ENCODE measurements at places on chromosomes 2 and 18.

DNA sequence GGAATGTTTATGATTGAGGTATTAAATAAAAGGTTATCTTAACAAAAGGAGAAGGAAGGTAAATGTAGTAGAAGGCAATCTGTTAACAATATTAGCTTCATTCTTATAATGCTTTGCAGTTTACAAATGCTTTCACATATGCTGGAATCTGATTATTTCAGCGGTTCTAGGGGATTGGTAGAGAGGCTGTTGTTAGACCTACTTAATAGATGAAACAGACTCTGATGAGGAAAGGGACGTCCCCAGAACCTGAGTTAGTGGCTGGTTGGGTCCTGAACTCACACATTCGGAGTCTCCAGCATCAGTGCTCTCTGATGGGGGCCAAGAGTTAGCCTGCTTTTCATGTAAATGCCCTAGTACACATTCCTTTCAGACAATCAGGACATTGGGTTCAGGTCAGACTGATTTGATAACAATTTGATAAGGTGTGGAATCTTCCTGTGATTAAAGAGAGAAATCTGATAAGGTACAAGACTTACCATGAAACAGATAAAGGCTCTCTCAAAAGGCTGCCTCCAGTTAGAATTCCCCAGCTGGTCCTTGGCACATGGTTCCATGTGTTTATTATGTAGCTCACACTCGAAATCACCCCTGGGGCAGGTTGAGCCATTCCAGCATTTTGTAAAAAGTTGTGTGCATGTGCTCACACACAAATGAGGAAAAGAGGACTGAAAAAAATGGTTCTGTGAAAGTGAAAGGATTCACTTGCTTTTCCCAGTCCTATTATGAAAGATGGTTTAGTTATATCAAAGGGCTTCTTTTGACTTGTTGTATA lies 103.1 kb downstream of the GPD2 start:
- DNase-seq: no peak

DNA sequence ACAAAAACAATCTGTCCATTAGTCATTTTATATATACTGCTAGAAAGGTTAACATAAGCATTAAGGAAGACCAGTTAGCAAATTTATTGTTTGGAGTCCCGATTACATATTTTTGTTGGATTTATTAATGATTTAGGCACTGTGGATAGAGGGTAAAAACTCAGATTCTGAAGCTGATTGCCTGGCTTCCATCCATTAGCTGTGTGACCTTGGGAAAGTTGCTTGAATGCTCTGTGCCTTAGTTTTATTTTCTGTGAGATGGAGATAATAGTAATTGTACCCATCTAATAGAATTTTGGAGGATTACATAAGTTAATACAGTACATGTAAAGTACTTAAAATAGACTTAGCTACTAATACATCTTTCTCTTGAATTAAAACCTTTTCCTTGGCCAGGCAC lies 36.3 kb upstream of the NEMP2 start:
- DNase-seq: no peak

DNA sequence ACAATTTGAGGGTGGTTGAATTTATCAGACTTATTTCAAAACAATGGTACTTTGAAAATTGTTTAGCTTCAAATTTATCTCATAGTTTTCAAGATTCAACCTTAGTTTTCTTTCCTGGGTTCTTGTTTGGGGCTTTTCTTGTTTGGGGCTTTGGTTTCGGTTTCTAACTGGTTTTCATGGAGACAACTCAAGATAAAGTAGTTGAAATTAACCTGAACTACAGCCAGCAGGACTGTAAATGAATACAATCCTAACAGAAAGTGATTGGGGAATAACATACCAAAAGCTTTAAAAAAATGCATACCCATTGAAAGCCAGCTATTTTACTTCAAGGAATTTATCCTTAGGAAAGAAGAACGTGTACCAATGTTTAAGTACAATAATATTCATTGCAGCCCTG lies 133.5 kb upstream of the SLC14A2 start:
- DNase-seq: no peak

- peak; percentile 24 for DNase-seq
Observed at GRCh38 chr2:120522151-120522751, 176.3 kb downstream of the INHBB start.

- DNase-seq: peak; percentile 40
Observed at GRCh38 chr2:241540771-241541561, 17.6 kb upstream of the BOK start.

DNA sequence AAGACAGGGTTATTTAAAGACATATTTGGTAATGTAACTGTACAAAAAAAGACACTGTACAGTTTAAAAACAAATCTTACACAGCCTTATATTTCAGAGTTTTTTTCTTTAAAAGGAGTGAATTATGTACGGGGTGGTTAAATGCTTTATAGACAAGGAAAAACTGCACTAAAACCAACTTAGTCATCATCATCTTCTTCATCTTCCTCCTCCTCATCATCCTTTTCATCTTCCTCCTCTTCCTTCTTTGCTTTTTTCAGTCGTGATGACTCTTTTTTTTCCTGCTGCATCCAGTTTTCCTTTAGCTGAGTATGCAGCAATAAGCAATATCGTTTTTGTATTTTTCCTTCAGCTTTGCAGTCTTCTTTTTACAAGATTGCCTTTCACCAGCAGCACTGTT lies 14.6 kb upstream of the MBOAT2 start:
- DNase-seq: no peak

DNA sequence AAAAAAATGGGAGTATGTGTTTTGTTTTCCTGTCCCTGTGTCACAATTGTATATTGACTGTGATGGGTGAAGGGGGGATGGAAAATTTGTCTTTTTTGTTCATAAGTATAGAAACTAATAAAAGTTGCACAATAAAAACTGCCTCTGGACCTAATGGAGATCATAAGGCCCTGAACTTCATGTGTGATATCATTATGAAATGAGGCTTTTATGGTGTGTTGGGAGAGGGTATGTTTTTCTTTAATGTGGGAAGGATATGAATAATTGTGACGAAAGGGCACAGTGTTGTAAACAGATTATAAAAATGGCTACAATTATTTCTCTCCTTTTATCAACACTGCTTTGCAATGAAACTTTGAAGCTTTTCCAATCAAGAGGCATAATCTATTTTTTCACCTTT lies 1889.3 kb upstream of the CELF4 start:
- DNase-seq: no peak

DNA sequence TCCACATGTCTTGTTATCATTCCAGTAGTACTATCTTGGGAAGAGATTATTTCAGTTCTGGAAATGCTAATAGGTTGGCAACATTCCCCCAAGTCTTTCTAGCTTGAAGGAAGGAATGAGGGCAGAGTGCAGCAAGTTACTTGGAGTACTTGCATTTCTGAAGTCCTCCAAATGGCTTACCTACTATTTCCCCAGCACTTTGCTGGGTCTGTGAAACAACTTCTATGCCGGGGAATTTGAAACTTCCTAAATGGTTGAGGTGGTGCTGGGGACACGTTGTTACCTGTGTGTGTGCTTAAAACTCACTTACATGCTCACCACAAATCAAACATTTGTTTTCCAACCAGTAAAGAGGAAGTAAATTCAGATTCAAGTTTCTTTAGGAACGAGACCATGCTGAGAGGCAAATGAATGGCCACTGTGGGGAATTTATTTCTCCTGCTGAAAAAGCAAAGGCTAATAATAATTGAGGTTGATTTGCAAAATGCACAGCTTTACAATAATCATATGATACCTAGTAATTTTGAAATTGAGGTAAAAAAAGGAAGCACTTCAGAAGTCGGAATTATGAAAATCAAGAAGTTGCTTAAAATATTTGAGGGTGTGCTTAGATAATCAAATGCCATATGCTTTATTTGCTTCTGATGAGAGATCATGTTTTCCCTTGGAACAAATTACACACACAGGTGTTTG lies 1167.7 kb upstream of the ZEB2 start:
- DNase-seq: no peak
